Liver (tissue), 10 donors: ENCODE measurements at places on chromosomes 1 and 21. TPM values are rescaled to one million over a fixed set of nuclear protein-coding genes. Genes with fewer than 3 reads are reported as not detected.

DNA sequence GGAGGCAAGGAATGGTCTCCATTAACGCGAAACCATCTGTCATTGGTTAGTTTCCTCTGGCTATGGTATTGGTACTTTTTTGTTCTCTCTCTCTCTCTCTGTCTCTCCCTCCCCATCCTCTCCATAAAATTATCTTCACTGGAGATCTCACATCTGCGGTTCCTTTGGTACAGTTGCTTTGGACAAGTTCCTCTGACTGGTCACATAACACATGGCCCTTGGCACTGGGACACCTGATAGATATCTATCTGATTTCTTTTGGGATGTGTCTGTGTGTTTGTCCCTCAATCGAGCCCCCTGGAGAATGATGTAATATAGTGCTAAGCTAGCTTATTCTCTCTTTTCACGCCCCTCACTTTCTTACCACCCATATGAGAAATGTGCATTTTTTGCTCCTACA lies 682.0 kb upstream of the B3GALT2 start:
- no peak for DNase-seq

DNA sequence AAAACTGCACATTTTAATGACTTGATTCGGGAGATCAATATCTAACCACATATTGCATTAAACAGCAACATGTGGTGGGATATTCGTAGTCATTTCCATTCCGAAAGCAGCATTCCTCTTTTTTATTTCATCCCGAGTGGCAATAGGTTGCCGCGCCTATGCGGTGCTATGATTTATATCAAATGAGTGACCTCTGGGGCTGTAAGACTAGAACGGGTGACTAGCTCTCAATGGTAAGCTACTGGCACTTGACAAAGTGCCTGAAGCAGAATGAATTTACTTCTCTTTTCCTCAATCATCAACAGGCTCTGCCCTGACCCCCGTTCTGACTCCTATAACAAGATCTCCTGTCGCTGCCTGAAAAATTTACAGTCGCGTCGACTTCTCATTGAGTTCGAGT lies 162.3 kb downstream of the ZNF281 start:
- no peak for DNase-seq

- DNase-seq: no peak
These were observed 456.6 kb downstream of the RPS6KC1 start for GRCh38 chr1:213507472-213508223.

The RBP7 gene
- 7.5 TPM for polyA plus RNA-seq

GRCh38 chr21:45551316-45551715 lies 9.1 kb upstream of the SLC19A1 start:
- no peak for DNase-seq

The MASP2 gene
- 530 TPM for polyA plus RNA-seq

DNA sequence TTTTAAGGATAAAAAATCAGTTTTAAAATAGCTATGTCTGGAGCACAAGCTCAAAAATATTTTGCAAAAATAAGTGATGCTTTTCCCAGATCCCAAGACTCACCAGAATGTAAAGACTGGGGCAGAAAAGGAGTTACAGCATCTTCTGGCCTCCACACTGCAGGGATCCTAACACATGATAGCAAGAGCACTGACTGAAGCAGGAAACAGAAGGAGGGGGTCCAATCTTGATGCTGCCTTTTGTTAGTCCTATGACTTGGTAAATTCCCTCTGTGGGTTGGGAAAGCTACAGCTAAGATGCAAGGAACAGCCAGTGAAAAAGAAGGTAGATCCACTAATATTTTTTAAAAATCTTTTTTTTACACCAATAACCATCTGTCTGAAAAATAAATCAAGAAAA lies 54.2 kb upstream of the TNR start:
- DNase-seq: no peak

DNA sequence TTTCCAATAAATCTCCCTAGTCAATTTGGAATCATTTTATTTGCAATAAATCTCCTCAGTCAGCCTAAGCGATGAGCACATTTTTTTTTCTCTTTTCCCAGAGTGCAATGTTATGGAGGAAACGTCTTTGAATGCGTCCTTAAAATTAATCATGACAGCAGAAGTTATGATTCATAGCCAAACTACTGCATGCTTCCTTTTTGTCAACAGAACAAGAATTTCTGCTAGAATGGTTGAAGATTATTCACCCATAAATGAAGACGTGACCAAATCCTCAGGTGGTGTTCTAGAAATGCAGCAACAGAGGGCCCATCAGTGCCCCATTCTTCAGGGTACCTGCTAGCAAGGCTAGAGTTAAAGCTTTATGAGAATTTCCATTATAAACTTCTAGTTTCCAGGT lies 407.9 kb upstream of the PKN2 start:
- no peak for DNase-seq

GRCh38 chr1:234256359-234256758 lies 116.9 kb upstream of the COA6 start:
- DNase-seq: no peak

The OR2L2 gene
- 0.03 TPM for polyA plus RNA-seq

DNA sequence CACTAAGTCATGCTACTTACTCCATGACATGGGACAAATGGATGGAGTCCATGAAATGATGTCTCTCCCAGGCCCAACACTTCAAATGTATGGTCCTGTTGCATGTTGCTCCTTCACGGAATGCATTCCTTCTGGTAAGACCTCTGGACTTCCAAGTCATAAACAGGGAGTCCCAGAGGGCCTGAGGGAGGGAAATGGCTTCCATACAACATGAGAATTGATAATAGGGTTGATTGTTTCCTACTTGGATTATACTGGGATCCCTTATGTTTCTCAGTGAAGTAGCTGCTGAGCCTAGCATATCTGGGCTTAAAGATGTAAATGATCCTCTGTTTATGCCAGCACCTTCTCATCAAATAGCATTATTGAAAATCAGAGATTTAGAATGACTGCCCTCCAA lies 104.2 kb upstream of the MAGI3 start:
- no peak for DNase-seq

- no peak for DNase-seq
These were observed 46.4 kb upstream of the ADGRL4 start for GRCh38 chr1:79052829-79053449.

DNA sequence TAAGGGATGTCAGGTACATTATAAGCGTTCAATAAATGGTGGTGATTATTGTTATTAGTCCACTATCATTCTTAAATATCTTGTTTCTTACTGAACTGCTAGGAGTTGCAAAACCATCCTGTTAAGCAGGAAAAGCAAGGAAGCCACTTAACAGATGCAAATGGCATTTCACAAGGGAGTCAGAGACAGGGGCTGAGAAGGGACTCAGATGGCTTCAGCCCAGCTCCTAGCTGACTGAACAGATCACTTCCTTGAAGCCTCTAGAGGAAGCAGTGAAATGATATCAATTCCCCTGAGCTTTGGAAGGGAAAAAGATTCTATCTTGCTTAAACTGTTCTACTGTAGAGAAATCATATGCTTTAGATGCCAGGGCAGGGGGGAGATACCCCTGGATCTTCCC lies 151.5 kb downstream of the ST6GALNAC5 start:
- no peak for DNase-seq

GRCh38 chr1:80659161-80659560 lies 1141.6 kb upstream of the ADGRL2 start:
- no peak for DNase-seq

DNA sequence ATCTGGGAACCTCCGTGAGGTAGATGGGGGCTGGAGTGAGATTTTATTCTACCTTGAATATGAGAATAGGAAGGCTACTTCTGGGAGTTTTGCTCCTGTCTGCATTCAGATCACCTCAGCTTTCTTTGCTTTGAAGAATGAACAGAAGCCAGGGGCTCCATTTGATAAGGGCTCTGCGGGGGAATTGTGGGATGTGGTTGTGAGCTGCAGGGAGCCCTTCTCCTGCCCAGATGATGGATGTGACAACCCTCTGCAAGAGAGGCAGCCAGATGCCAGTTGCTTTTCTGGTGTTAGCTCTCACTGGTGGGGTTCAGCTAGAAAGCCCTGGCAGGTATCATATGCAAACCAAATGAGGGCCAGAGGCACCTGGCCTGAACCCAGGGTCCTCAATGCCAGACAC lies 21.5 kb downstream of the IER5 start:
- no peak for DNase-seq

The FCRLB gene
- 0.76 TPM for polyA plus RNA-seq

- DNase-seq: no peak
These were observed 576.6 kb downstream of the ADGRL2 start for GRCh38 chr1:82377201-82377884.

The GPR3 gene
- polyA plus RNA-seq: not detected

DNA sequence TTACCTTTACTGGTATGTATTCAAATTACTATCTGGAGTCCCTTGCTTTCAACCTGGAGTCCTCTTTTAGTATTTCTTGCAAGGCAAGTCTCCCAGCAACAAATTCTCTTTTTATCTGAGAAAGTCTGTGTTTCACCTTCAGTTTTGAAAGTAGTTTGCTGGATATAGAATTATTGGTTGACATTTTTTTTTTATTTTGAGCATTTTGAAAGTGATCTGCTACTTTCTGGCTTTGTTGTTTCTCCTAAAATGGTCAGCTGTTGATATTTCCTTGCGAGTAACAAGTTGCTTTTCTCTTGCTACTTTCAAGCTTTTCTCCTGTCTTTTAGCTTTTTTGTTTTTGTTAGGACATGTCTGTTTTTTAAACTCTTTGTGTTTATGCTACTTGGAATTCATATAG lies 126.1 kb downstream of the TRIM33 start:
- no peak for DNase-seq

GRCh38 chr1:39411526-39412478 lies 79.6 kb upstream of the BMP8A start:
- DNase-seq: no peak

The MYCL gene
- polyA plus RNA-seq: 2.6 TPM

The LAMC1 gene
- polyA plus RNA-seq: 16.6 TPM

The FAM163A gene
- not detected for polyA plus RNA-seq

The DAB1 gene
- polyA plus RNA-seq: 0.54 TPM

GRCh38 chr1:20610970-20611369 lies 22.1 kb downstream of the CDA start:
- DNase-seq: no peak

The C4BPA gene
- 896 TPM for polyA plus RNA-seq

The GCSAML gene
- polyA plus RNA-seq: 0.03 TPM

- DNase-seq: no peak
These were observed 55.9 kb downstream of the TOR3A start for GRCh38 chr1:179137617-179138255.

GRCh38 chr1:170388489-170388888 lies 143.5 kb upstream of the GORAB start:
- DNase-seq: no peak

The CENPF gene
- polyA plus RNA-seq: 1.6 TPM

GRCh38 chr1:3610527-3611169 lies 660 bp downstream of the MEGF6 start:
- DNase-seq: no peak

The LCK gene
- polyA plus RNA-seq: 1.3 TPM

DNA sequence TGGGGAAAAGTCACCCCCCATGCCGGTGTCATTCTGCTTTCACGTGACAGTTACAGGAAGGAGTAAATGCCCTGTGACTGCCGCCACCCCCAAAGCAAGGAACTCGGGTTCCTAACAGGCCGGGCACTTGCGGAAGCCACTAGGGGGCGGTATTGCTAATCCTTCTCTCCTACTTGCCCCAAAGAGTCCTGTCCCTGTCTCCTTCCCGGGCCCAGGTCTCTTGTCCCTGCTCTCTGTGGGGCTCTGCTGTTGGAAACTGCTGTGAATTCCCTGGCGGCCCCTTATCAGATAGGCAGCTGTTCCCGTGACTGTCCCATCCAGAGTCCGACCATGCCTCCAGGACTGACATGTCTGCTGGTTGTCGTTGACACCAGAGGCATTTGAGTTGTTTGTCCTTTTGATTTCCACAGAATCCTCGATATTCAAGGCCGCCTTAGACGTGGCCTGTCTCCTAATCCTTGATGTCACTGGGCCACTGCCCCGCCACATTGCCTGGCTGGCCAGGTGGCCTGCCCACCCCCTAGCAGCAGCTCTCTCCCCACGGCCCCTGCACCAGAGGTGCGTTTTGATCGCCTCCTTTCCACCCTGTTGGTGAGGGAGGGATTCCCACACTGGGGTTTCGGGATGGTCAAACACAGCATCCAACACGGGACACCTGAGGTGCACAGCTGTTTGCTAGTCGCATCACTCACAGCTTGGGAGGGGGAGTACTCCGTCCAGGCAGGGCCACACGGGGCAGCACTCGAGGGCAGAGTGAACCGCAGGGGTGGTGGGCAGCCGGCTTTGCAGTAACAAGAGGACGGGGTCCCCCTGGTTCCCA lies 37.3 kb downstream of the CHAF1B start:
- DNase-seq: peak; percentile 70

DNA sequence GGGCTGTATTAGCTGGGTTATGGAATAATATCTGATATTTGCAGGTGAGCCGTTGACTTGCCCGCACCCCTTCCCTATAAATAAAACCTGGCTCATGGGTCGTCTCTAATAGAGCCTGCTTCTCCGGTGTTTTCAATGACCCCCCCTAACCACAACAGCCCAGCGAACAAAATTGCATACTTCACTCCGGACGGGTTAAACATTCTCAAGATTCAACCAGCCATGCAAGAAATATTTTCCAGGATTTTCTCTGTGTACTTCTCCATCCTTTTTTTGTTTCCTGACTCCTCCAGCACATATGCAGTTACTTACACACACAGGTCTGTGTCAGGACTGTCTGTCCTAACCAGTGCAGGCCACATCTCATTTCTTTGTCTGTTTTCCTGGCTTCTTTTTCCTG lies 267.7 kb downstream of the ZNF648 start:
- DNase-seq: no peak

The RRP1 gene
- polyA plus RNA-seq: 8.0 TPM

GRCh38 chr1:225533238-225533637 lies 105.4 kb upstream of the LBR start:
- no peak for DNase-seq

DNA sequence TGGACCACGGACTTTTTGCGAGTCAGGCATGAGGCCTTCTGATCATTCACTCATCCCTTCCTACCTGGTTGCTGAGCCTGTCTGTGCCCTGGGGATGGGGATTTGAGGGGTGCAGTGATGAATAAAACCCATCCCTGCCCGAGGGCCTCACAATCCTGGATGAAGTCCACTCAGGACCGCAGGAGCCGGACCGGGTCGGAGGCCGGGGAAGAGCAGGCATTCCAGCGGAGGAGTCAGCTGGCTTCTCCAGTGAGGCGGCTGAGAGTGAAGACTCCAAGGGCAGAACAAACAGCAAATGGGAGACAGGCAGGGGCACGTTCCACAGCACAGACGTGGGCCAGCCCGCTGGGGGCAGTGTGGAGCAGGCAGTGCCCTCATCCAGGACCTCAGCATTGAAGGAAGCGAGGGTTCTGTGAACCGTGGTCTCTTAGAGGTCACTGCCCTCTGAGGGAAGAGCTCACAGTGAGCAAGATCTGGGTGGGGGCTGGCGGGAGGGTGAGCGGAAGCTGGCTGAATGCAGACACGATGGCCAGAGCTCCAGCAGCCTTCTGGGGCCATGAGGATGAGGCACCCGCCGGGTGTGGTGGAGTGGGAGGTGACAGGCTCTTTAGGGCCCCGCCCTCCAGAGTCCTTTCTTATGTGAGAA lies 10.9 kb upstream of the LRRC3 start:
- no peak for DNase-seq

DNA sequence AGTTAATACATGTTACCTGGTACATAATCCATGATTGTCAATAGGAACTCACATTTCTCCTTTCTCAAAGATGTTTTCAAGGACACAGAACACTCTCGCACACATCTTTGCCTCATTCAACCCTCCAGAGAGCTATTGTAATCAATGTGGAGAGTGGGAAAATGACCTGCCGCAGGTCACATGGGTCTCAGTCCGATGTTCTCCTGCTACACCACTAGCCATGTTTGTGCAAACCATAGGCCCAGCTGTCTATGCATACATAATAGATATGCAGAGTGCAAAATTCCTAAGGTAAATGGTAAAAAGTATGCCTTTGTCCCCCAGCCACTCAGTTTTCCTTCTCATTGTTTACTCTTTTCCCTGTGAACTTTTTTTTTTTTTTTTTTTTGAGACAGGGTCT lies 89.2 kb downstream of the ADSS2 start:
- DNase-seq: no peak

The NIPAL3 gene
- 3.0 TPM for polyA plus RNA-seq
